ENCODE measurements at places on chromosomes 11 and 22.

GRCh38 chr11:24324211-24324610, 172.6 kb upstream of the LUZP2 start:
- no peak for DNase-seq

DNA sequence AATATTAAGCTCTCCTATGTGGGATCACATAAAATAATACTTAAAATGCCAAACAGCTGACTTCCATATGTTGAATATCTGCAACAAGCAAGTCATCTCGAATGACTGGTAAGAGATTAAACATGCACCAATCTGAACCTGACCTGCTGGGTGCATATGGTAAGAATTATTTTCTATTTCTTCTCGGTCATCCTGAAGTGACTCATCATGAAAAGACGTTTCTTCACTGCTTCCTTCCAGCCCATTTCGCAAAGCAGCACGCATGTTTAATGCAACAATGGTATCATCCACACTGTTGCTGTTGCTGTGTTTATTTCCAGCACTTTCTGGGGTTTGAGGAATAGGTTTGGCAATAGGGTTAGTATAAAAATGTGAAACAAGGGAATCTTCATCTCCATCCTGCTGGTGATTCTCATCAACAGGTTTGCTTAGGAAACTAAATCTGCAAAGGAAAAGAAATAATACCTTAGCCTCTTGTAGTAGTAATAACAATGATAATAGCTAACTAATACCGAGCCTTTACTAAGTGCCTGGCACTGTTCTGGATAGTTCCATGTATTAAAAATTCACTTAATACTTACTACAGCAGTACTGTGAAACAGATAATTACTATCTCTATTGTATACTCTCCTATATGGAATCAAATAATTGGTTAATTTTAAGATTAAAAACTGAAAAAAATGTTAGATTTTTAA, 52.0 kb upstream of the CHRNA10 start:
- DNase-seq: no peak

DNA sequence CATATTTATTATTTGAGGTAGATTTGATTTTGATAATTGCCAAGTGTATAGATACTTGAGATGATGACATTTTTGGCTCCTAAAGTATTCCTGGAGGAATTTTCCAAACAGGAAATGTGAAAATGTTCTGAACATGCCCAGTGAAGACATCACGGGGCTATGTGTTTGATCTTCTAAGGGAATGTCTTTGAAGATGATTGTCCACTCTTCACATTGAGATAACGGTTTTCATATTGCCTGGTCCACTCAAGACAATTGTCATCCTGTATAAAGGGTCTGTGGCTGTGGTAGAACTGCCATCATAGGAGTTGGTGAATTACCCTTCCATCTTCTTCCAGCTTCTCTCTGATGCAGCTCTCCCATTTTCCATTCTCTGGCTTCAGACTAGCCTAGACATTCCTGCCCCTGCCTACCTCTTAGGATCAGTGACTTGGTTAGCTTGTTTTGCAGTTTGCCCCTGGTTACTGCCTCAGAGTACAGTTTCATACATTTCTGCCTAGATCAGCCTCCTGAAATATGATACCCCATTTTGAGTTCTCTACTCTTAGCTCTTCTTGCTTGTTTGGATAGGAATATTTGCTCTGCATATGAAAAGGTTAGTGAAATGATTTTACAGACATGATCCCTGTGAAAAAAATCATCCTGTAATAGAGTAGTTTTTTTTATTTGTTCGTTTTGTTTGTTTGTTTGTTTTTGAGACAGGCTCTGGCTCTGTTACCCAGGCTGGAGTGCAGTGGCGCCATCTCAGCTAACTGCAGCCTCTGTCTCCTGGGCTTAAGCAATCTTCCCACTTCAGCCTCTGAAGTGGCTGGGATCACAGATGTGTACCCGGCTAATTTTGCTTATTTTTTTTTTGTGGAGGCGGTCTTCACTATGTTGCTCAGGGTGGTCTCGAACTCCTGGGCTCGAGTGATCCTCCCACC, 111.4 kb upstream of the SORL1-AS1 start:
- DNase-seq: no peak

DNA sequence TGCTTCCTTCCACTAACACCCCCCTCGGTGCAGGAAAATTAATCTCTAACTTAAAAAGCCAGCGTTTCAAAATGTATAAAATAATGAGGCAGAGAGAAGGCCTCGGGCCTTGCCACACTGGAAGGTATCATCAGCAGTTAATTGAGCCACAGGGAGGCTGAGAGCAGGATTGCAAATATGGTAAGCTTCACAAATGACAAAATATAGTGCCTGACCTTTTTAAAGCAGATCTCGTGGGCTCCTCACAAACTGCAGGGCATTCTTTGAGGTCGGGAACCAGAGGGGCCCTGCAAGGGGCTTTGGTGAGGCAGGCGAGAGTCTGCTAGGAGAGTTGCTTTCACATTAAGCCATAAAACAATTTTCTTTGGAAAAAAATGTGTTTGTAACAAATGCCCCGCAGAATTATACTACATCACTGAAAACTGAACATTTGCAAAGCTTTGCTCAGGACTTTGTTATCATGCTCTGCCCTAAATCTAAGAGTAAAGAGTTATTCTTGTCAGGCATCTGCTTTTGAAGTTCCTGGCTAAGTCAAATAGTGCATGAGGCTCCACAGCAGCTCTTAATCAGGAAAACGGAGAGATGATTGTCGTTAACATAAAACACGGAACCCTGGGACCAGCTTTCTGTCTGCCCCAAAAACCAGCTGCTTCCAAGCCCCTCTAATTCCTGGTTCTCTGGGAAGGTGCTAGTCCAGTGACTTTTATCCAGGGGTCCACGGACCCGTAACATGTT, 61.4 kb upstream of the SYT13 start:
- DNase-seq: no peak

- DNase-seq: no peak
Measured at GRCh38 chr11:47415091-47415854, 6.9 kb downstream of the SLC39A13 start.

DNA sequence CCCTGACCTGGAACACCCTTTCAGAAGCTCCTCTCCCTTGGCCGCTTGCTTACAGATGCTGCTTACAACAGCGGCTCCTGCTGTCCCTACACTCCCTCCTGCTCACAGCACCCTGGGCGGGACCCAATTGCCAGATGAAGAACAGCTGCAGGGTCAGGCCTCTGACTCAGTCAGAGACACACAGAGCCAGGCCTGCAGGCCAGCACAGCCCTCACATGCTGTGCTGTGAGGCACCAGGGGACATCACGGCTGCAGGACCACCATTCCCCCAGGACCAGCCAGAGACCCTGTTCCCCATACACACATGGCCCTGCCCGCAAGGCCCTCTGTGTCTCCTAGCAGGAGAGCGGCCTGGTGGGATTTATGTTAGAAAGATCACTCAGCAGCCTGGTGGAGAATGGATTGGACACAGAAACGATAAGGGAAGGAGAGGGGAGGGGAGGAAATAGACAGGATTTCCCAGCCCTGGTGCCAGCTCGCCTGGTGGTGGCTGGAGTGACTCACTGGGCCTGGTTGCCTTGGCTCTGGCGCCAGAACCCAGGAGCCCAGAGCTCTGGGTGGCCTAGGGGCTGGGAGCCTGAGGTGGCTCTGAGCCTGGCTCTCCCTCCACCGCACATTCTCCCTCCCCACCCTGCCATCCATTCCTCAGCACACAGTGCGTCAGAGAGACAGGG, 6.7 kb downstream of the CAPN5 start:
- no peak for DNase-seq

GRCh38 chr22:45682064-45682463, 10.4 kb downstream of the ATXN10 start:
- DNase-seq: no peak

DNA sequence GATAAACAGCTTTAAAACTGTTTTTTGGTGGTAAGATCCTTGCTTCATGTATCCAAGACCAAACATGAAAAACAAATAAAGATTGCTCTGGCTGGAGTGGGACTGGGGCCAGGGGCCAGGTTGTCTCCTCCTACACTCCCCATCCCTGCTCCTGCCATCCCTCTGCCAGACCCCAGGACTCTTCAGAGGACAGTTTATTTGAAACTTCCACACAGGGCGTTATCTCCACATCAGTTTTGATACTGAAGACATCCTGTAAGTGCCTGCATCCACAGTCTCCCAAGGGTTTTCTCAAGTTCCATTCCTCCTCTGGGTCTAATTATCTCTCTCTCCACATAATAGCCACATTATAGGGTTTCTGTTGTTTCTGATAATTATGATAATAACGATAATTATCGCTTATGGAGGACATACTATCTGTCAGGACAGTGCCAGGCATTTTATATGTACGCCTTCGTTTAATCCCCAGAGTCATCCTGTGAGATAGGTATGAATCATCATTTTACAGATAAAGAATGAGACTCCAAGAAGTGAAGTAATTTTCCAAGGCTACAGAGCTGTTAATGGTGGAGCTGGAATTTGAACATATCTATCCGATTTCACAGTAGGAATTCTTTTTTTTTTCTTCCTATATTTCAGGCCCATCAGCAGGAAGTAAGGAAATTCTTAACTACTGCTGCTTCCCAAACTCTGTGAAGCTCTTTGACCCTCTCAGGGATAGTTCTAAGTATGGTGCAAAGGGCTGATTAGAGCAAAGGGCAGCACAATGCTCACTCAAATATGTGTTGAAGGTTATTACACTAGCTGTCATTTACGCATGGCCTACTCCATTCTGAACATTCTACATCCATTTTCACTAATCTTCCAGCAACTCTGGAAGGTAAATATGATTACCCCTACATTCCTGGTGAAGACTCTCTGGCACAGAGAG, 488.0 kb upstream of the CCDC90B start:
- no peak for DNase-seq

DNA sequence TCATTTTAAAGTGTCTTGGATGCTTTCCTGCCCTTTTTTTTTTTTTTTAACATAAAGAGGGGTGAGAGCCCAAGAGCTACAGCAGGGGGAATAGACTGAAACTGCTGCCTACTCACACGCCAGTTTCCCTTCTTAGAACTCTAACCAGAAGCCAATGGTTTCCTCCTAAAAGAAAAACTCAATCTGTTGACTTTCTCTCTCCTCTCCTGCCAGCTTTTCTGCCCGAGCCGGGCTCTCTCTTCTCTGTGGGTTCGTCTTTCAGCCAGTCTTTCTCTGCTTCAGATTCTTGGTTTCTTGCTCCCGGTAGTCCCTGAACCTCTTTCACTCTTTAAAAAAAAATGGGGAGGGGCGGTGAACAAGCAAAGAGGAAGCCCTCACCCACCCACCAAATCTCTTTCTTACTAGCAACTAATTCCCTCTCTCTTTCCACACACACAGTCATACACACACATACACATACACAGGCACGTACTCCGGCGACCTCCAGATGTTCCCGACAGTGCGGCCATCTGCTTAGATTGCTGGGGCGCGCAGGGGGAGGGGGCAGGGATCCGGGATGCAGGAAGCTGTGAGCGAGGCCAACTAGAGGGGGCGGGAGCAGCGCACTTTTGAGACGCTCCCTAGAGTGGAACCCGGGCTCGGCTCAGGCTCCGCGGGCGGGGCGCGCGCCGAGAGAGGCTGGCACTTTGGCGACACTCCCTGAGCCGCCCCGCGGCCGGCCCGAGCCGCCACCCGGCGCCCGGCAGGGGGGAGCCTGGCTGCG, 444 bp upstream of the TSKU start:
- DNase-seq: no peak

- no peak for DNase-seq
Measured at GRCh38 chr11:112057170-112057569, 16.6 kb downstream of the PIH1D2 start.

- DNase-seq: no peak
Measured at GRCh38 chr11:68053981-68054812, 15.4 kb downstream of the TCIRG1 start.

- no peak for DNase-seq
Measured at GRCh38 chr11:132852361-132852760, 679.9 kb downstream of the OPCML start.

DNA sequence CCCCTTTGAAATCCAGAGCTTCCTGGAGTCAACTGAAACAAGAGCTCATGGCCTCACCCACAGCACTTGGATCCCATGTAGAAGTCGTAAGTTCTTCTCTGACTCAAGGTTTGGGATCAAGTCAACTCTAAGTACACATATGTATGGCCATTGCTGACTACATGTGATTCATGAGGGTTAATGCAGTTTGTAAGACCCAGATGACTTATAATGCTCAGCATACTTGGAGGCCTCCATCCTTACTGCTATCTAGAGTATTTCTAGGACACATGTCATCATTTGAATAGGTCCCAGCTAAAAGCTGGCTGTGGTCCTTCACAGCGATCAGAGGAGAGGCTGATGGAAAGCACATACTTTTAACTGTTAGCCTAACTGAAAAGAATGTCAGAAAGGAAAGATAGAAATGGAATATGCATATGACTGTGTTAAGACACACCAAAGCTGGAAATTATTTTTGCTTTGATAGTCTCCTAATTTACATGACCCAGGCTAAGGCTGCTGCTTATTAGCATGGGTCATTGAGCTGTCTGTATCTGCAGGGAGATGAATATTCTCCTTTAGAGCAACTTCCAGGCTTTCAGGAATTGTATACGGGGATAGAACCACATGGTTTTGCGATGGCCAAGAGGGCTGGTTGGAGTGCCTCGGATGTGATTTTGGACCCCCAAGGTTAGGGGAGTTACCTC, 76.3 kb downstream of the NTM start:
- DNase-seq: no peak

DNA sequence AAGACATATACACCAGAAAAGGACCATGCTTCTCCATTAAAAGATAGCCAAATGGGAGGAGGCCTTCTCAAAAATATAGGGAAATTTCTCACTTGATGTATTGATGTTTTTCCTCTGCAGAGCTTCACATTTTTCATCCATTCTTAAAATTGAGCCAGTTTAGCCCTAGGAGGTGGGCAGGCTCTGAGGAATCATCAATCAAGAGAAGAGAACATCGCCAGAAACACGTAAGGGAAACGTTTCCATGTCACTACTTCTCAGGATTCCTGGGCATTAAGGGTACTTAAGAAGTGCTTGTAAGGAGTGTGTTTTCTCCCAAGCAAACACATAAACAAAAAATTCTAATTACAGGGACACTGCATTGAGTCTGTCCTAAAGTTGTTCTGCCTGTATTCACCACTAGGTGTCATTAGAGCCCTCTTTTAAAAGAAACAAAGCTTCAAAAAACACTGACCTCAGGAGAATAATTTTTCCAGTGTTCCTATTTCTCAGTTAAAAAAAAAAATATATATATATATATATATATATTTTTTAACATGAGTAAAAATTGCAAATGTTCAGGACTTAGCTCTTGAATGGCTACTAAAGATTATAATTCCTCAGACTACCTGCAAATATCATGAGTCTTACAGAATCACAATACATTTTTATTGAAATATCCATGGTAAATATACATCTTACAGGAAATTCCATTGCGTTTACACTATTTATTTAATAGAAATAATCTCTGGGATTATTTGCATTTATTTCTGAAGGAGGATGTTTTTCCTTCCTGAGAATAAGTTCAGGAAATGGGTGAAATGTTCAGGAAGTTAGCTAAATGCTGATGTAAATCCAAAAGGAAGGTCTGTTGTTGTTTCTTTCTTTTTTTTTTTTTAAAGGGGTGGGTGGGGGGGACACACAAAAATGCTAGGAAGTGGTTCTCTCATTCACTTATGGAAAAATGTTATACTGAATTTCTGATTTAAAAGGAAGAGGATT, 16.0 kb downstream of the FZD4 start:
- no peak for DNase-seq

DNA sequence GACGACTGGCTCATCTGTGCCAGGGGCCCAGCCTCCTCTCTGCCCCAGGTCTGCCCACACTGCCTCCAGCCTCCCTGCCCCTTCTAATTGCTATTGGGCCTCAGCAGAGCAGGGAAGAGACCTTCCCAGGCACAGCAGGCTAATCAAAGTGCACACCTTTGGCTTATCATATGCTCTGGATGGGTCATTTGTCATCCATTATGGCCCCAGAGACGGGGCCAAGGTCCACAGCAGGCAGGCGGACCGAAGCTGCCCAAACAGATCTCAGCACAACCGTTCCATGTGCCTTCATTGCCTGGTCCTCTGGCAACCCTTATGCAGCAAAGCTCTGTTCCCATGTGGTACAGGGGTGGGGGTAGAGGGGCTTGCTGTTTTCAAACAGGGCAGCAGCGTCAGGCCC, 66.6 kb downstream of the TP53I11 start:
- no peak for DNase-seq

Data from activated CD8-positive, alpha-beta memory T cell treated with anti-CD3 and anti-CD28 coated beads for 4 hours (primary cell).